ENCODE measurements at places on chromosomes 2 and 18.
A peak's percentile ranks its signal among the peaks of the same experiment; 100 is the strongest.

DNA sequence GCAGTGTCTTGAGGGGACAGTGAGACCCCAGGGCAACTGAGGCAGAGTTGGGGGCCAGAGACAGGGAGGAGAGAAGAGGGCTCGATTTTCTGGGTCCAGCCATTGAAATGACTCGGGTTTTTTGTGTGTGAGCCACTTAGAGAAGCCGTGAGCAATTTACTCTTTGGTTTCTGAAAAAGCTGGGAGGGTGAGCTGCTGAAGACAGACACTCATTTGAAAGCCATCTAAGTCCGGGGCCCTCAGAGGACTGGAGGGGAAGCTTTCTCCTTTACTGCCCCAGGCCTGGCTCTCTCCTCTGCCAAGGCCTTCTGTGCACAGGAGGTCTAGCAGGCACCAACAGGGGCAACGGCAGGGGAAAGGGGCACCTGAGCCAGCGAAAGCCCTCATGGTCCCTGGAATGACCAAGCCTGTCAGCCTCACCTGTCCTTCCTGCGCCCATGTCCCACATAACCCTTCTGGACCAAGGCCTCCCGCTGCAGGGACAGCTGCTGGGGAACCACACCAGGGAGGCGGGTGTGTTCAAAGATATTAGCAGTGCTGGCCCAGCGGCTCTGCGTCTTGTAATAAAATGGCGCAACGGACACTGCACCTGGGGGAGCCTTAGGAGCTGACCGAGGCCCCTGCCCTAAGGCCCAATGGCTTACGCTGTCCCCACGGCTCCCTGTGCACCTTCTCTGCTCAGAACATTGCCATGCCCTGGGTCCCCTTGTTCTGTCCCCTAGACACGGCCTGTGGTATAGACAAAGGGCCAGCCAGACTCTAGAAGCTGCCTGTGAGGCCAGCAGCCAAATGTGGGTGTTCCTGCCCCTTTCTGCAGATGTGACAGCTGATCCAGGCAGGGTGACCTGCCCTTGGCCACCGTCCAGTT, 45.8 kb downstream of the HS6ST1 start:
- no peak for DNase-seq

- DNase-seq, result no peak
These were observed 186.6 kb downstream of the C1D start for GRCh38 chr2:67876176-67876575.

- DNase-seq, result no peak
These were observed 96.8 kb downstream of the VSNL1 start for GRCh38 chr2:17637131-17637906.

DNA sequence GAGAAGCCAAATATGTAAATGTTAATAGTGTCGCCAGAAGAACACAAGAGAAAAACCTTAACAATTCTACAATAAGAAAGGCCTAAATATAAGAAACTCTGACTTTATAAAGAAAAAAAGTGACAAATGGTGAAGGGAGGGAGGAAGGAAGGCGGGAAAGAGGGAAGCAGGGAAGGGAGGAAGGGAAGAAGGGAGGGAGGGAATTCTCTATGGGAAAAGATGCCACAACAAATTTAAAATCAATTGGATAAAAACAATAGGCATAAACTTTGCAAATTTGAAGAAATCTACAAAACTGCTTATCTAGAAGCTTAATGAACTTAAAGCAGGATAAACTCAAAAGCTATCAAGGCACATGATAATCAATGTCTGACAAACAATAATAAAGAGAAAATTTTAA, 16.9 kb downstream of the NBAS start:
- no peak for DNase-seq

DNA sequence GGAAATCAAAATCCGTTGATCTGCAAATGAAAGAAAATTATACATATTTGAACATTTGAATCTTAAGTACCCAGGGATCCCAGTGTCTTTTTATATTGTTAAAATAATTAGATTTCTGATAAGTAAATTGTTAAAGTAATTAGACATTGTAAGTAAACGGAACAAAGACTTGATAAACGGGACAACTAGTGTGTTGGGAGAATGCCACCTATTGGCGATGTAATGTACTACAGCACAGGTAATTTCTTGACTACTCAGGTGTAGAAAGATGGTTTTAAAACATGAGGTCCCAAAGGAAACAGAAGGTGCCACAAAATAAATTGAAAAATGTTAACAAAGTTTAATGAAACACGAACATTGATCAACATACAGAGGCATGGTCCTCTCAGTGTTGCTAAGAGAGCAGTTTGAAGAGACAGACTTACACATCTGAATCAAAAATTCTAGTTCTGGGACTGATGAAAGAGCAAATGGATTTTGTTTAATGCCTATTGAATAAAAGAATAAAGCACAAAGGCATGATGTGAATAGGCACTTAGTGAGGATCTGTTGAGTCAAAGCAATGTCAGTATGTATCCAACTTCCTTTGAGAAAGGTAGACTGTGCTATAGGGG, 103.4 kb upstream of the RASGRP3 start:
- DNase-seq, result peak; percentile 56

- DNase-seq, result no peak
These were observed 25.7 kb downstream of the BCL11A start for GRCh38 chr2:60527762-60528161.

DNA sequence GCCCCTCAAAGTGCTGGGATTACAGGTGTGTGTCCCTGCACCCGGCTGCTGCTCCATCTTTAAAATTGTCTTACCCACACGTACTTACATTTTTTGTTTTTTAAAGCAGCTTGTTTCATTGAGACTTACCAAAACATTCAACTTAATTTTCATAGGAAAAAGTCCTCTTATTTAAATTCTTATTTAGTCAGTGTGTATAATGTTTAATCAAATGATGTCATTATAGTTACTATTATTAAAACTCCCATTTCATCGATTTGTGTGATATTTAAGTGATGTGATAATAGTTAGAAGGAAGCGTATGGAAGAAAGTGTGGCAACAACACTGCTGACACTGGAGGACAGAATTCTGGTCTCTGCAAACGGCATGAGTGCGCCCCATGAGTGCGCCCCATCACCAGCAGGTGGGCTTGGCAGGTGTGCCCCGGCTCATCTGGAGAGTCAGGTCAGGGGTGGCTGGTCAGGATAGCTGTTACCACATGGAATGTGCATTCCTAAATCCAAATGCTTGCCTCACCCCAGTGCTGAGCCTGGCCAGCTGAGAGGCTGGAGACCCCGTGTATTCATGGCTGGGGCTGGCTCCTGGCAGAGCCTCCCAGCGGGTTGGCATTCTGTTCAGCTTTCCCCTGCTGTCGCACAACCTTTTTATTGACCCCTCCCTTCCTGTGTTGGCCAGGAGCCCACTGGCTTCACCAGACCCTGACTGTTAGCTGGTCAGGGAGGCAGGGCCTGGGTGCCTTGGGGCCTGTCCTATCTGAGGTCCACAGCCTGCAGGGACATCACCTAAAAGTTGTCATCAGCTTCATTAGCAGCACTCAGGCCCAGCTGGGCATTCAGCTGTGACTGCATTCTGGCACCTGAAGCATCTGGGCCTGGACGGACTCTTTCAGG, 79.7 kb downstream of the AGAP1 start:
- DNase-seq, result peak; percentile 73

- no peak for DNase-seq
These were observed 24.6 kb downstream of the TAF1B start for GRCh38 chr2:9867881-9868280.

- DNase-seq, result peak; percentile 83
These were observed 10.0 kb downstream of the RNF144A start for GRCh38 chr2:6927186-6927585.

- DNase-seq, result no peak
These were observed 226.2 kb downstream of the SLC8A1 start for GRCh38 chr2:40225670-40226210.

- DNase-seq, result peak; percentile 63
These were observed 811.1 kb upstream of the LRATD1 start for GRCh38 chr2:13821255-13821880.

- DNase-seq, result no peak
These were observed 838.8 kb downstream of the SLC4A3 start for GRCh38 chr2:220466251-220466691.

DNA sequence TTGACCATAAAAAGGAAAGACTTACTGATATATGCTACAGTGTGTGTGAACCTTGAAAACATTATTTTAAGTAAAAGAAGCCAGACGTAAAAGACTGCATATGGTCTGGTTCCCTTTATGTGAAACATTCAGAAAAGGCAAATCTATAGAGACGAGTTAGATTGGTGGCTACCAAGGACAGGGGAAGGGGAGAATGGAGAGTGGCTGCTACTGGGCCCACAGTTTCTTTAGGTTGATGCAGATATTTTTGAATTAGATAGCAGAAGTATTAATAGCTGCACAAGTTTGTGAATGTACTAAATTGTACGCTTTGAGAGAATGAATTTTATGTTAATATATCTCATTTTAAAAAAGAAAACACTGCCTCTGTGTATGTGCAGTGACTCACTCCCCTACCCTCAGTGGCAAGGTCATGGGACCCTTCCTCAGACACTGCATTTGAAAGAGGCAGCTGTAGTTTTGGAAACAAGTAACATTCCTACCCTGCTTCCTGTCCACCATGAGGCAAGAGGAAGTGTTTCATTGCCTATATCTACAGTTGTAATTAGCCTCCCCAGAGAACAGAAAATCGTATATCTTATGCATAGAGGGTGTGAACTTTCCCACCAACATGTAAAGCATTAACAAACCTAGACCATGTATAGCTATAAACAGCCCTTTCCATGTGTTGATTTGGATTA, 29.8 kb upstream of the ARMC9 start:
- no peak for DNase-seq

GRCh38 chr2:47336259-47337238, 66.4 kb upstream of the MSH2 start:
- peak; percentile 66 for DNase-seq

GRCh38 chr2:142937347-142937746, 59.9 kb downstream of the KYNU start:
- no peak for DNase-seq

GRCh38 chr18:470661-471501, 29.6 kb downstream of the COLEC12 start:
- DNase-seq, result no peak

GRCh38 chr2:118923371-118923770, 18.6 kb upstream of the MARCO start:
- peak; percentile 43 for DNase-seq

GRCh38 chr2:77778917-77779316, 256.7 kb upstream of the LRRTM4 start:
- peak; percentile 2 for DNase-seq

All from kidney tubule cell (primary cell).